Activated effector memory CD4-positive, alpha-beta T cell treated with anti-CD3 and anti-CD28 coated beads, Interleukin-2, amount 50 U/mL, for 16 hours (primary cell): ENCODE measurements at places on chromosomes 6 and 20.

- no peak for DNase-seq
Measured at GRCh38 chr6:159939591-159940016, 29.3 kb upstream of the IGF2R start.

DNA sequence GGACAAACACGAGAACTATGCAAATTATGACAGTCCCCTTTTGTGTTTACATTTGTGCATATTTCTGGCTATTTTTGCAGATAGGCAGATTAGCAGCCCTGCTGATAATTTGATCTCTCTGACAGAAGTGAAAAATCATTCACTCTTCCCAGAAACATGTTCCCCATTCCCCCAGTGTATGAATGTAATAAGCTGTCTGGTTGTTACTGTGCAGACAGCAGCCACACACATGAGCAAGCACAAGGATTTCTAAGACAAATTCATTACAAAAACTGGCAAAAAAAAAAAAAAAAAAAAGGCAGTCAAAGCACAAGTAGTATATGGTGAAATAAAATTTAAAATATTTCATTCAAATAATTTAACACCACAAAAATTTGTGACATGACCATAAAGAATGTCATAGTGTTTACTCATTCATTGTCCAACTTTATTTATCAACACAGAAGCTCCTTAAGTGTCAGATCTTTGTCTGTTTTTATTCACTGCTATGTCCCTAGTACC, 95.5 kb upstream of the VGLL2 start:
- DNase-seq: no peak

DNA sequence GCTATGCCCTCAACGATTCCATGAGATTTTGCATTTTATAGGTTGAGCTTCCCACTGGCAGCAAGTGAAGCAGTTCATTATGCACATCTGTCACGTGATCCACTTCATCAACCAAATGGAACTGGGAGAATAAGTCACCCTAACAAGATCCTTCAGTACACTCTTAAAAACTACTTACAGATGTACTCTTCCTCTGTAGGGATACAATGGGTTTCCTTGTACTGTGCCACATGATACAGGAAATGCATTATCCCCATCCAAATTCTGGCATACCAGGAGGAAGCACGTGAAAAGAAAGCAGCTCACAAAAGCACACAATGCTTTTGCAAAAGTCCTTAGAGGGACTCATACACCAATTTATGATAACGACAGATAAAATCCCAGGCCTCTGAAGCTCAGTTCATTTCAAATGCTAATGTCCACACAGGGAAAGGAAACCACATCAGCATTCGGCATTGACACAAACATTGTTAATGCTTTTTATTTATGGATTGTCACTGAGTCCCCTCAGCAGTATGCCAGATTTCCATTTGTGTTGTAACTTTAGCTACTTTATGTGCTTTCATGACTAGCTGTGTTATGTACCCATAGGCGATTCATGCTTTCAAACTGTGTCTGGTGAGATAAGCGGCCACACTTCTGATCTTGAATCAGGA, 58.1 kb upstream of the REV3L start:
- no peak for DNase-seq

DNA sequence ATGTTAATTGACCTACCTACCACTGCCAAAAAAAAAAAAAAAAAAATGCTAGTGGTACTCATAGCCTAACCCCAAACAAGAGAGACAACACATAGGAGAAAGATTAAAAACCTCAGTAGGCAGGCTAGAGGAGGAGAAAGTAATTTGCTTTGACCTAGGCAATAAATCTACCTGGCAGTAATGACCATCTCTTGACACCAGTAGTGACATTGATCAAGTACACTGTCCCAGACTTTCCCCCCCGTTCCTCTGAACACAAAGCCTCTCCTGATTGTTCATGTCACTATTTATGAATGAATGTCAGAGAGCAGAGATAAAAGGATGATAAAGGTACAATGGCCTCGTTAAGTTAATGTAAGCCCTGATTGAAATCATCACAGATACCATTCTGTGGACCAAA, 746.8 kb downstream of the CBLN4 start:
- no peak for DNase-seq

- no peak for DNase-seq
Measured at GRCh38 chr6:154161689-154162088, 122.6 kb downstream of the OPRM1 start.
